Subcutaneous preadipocyte (primary cell): ENCODE measurements at places on chromosomes 16 and 17. TPM values are rescaled to one million over a fixed set of nuclear protein-coding genes. Genes with fewer than 3 reads are reported as not detected.

The CNTNAP1 gene
- total RNA-seq: 15.8 and 16.8 TPM in 2 replicates

The ITGAD gene
- total RNA-seq: under 0.01 TPM in 1 of 2 replicates, not detected in the other

The IL21R gene
- 2.6 and 4.7 TPM in 2 replicates for total RNA-seq

The SMIM22 gene
- not detected in 2 replicates for total RNA-seq

The NECAB2 gene
- under 0.01 TPM in 1 of 2 replicates, not detected in the other for total RNA-seq
